ENCODE measurements at places on chromosomes 5 and 9. TPM values are rescaled to one million over a fixed set of nuclear protein-coding genes. Genes with fewer than 3 reads are reported as not detected.

The TMEFF1 gene
- not detected for total RNA-seq

The TLX3 gene
- total RNA-seq, result not detected

The IRX2 gene
- not detected for total RNA-seq

The INSL6 gene
- not detected for total RNA-seq

The PCDHGA7 gene
- total RNA-seq, result 1.3 TPM

The FBP1 gene
- total RNA-seq, result 454 TPM

The CFAP157 gene
- not detected for total RNA-seq

GRCh38 chr9:120436983-120437475 is 142.9 kb downstream of the CDK5RAP2 start:
- H3K27ac ChIP-seq, result no peak overlapping the region
- H3K27me3 ChIP-seq, result no peaks in the 10 kb centered on the region
- no peak for DNase-seq
- no peaks in the 10 kb centered on the region for H3K36me3 ChIP-seq
- H3K4me1 ChIP-seq, result no peaks in the 10 kb centered on the region

- H3K36me3 ChIP-seq, result no peaks in the 10 kb centered on the region
- H3K27me3 ChIP-seq, result no peaks in the 10 kb centered on the region
- no peaks in the 10 kb centered on the region for H3K4me1 ChIP-seq
- DNase-seq, result no peak
- no peak overlapping the region for H3K4me3 ChIP-seq
These were observed 77.7 kb downstream of the MEF2C start for GRCh38 chr5:88805151-88805784.

DNA sequence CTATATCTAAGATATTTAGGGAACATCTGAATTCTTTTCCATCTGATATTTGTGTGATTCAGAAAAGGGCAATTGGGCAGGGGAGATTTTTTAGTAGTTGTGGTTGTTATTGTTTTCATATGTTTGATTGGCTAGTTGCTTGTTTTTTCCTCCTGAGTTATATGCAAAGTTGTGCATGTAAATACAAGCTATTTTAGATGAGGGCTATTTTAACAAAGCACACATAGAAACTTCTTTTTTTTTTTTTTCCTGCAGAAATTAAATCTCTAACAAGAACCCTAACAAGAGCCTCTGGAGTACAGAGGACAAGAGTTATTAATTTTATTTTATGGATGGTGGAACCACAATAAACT is 559.1 kb downstream of the CETN3 start:
- H3K36me3 ChIP-seq, result no peaks in the 10 kb centered on the region
- H3K4me3 ChIP-seq, result no peak overlapping the region
- no peaks in the 10 kb centered on the region for H3K4me1 ChIP-seq
- DNase-seq, result no peak

GRCh38 chr5:119275146-119275545 is 80.7 kb upstream of the TNFAIP8 start:
- no peak overlapping the region for H3K4me3 ChIP-seq
- H3K4me1 ChIP-seq, result peaks cover 15% of the 10 kb centered on the region
- no peaks in the 10 kb centered on the region for H3K36me3 ChIP-seq
- no peak for DNase-seq
- H3K27me3 ChIP-seq, result no peaks in the 10 kb centered on the region

DNA sequence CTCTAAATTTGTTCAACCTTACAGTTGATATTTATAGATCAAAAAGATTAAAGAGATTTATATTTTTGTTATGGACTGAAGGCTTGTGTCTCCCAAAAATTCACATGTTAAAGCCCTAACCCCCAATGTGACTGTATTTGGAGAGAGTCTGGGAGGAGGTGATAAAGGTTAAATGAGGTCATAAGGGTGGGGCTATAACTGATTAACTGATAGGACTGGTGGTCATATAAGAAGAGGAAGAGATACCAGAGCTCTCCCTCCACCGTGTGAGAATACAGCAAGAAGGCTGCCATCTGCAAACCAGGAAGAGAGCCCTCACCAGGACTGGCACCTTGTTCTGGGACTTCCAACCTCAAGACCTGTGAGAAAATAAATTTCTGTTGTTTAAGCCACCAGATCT is 264.3 kb downstream of the ENC1 start:
- H3K4me1 ChIP-seq, result no peaks in the 10 kb centered on the region
- DNase-seq, result no peak
- H3K27me3 ChIP-seq, result no peaks in the 10 kb centered on the region
- no peak overlapping the region for H3K27ac ChIP-seq
- no peaks in the 10 kb centered on the region for H3K36me3 ChIP-seq

DNA sequence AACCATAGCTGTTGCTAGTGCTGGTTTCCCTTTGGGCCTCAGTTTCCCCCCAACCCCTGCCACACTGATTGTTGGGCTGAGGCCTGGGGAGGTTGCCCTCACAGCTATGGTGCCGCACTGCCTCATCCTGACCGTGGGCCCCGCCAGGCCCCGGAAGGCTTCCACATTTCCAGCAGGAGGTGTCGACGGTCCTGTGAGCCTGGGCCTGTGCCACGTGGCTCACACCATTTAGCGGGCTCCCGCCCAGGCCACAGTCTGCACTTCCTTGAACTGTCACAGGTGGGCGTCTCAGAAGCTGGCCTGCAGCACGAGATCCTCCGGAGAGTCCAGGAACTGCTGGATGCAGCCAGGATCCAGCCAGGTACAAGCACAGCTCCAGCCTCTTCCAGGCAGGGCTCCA is 45.7 kb downstream of the LRSAM1 start:
- DNase-seq, result no peak
- no peak overlapping the region for H3K4me3 ChIP-seq
- H3K4me1 ChIP-seq, result no peaks in the 10 kb centered on the region
- H3K27me3 ChIP-seq, result no peaks in the 10 kb centered on the region

- no peaks in the 10 kb centered on the region for H3K36me3 ChIP-seq
- no peak for DNase-seq
- no peak overlapping the region for H3K27ac ChIP-seq
- no peak overlapping the region for H3K4me3 ChIP-seq
These were observed 201.1 kb downstream of the EPB41L4A start for GRCh38 chr5:112217843-112218579.

DNA sequence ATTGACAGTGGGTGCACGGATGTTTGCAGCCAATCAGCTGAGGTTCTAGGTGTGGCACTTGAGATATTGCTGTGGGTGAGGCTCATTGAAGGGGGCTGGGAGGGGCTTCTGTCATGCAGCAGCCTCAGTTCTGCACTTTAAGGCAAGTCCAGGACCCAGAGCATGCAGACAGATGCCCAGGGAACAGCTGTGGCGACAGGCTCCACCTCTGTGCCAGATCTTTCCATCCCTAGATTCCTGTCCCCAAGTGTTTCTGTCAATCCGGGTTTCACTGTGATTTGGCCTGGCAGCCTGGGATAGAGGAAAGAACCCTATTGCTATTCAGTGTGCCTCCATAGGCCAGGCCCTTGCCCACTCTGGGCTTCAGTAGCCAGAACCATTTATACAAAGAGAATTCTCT is 20.8 kb upstream of the CERCAM start:
- no peaks in the 10 kb centered on the region for H3K36me3 ChIP-seq
- DNase-seq, result no peak
- no peaks in the 10 kb centered on the region for H3K27me3 ChIP-seq
- H3K27ac ChIP-seq, result no peak overlapping the region

DNA sequence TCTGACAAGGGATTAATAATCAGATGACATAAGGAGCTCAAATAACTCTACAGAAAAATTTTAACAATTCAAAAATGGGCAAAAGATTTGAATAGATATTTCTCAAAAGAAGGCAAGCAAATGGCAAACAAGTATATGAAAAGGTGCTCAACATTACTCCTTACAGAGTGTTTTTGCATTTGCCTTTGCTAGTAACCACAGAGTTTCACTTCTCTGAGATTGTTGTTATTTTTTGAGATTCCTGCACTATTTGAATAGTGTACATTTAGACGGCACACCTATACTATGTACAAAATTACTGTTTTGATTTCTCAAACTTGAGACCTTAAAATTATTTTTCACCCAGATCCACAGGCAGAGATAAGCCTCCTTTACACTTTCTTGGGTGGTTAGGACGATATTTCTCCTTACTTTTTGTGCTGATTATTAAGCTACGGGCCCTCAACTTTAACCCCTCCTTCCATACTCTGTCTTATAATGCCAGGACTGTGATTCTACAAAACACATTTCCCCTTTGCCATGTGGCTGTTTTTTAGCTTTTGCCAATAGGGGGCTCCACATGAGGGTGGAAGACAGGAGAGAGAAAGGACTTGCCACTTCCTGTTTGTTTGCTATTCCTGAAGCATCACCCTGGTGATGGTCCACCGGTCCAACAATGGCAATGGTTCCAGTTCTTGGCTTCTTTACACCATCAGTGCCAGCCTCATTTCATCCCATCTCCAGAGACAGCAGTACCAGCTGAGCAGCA is 65.0 kb upstream of the DAP start:
- H3K27ac ChIP-seq, result no peak overlapping the region
- H3K27me3 ChIP-seq, result no peaks in the 10 kb centered on the region
- H3K36me3 ChIP-seq, result no peaks in the 10 kb centered on the region
- no peak overlapping the region for H3K4me3 ChIP-seq

DNA sequence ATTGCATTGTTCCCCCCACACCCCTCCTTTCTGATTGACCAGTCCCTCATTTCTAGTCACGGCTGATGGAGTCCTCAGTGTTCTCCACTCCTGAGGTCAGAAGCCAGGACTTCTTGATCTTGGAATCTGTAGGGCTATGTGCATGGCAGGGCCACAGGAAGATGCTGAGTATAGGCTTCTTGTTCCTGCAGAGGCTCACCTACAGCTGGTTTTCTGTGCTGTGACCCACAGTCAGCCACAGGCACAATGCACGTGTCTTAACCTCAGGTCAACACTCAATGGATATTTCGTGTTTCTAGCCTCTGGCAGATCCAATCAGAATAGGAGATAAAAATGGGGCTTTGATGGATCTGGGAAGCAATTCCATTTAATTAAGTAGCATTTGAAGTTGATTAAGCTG is 14.3 kb upstream of the CXCL14 start:
- no peaks in the 10 kb centered on the region for H3K4me1 ChIP-seq
- H3K27ac ChIP-seq, result no peak overlapping the region
- DNase-seq, result no peak
- no peak overlapping the region for H3K4me3 ChIP-seq
- H3K36me3 ChIP-seq, result no peaks in the 10 kb centered on the region

- no peaks in the 10 kb centered on the region for H3K27me3 ChIP-seq
- H3K4me1 ChIP-seq, result no peaks in the 10 kb centered on the region
- DNase-seq, result peak; percentile 84
- H3K27ac ChIP-seq, result no peak within 1 kb of the TSS
- peak within 1 kb of the TSS; percentile 38 for H3K4me3 ChIP-seq
These were observed at the start of gene ADRA1B for GRCh38 chr5:159915904-159916840. Gene ADRA1B, plus strand, starts transcription at chr5:159916482. Its CDS starts 424 bp downstream, at chr5:159916906.

DNA sequence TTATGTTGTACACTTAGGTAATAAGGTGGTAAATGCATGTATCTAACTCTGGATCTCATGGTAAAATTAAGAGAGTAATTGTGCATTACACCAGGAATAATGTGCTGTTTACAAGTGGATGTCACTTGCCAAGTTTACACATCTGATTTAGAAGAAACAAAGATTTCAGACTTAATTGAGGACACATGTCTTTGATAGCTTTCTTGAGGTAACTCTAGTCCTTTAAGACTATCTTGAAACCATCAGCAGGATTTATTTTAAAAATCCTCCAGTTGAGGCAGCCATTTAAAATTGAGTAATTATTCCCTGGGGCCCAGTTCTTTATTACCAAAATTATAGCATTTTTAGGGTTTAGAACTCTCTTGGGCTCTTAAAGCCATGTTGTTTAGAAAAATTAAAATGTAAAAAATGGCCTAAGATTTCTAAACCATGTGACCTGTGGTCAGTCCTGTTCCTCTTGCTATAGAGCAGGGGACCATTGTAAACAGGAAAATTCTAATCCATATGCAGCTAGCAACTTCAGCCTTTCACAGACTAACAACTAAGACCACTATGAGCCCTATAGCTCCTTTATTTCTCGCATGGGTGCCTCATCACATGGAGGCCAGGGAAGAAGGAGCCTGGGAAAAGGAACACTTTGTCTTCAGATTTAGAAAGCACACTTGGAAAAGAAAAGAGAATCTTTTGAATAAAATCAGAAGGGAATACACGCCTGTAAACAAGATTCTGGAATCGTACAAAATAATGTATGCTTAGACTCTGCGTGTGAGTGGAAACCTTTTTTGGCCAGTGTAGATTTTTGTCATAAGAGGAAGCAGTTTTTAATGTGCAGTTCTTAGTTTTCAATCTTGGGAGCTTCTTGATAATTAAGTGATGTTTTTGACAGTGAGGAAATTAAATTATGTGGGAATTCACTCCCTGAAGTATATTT is 71.2 kb downstream of the ZSWIM6 start:
- DNase-seq, result no peak
- no peak overlapping the region for H3K4me3 ChIP-seq
- H3K36me3 ChIP-seq, result no peaks in the 10 kb centered on the region
- no peaks in the 10 kb centered on the region for H3K27me3 ChIP-seq
- H3K4me1 ChIP-seq, result no peaks in the 10 kb centered on the region

- H3K27ac ChIP-seq, result no peak overlapping the region
- no peaks in the 10 kb centered on the region for H3K4me1 ChIP-seq
- no peaks in the 10 kb centered on the region for H3K36me3 ChIP-seq
- no peak overlapping the region for H3K4me3 ChIP-seq
These were observed 3.4 kb downstream of the IL4 start for GRCh38 chr5:132677191-132677590.

DNA sequence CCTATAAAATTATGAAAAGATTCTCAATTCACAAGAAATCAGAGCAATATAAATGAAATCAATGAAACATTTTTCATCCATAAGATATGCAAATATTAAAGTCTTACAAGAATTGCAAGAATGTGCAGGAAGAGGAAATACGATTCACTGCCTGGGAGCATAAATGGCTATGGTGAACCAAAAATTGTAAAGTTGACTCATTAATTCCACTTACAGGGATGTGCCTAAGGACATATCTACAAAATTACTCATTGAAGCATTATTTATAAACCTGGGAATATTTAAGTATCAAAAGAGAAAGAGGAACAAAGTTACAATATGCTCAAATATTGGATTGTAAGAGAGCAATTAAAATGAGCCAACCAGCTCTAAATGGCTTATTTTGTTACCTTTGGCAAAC is 6.9 kb upstream of the NIPSNAP3A start:
- H3K36me3 ChIP-seq, result no peaks in the 10 kb centered on the region
- H3K27me3 ChIP-seq, result no peaks in the 10 kb centered on the region
- no peak overlapping the region for H3K27ac ChIP-seq
- H3K4me1 ChIP-seq, result no peaks in the 10 kb centered on the region
- no peak overlapping the region for H3K4me3 ChIP-seq

Data from Peyer's patch (tissue), 4 donors.